ENCODE measurements at places on chromosomes 2 and 18.

DNA sequence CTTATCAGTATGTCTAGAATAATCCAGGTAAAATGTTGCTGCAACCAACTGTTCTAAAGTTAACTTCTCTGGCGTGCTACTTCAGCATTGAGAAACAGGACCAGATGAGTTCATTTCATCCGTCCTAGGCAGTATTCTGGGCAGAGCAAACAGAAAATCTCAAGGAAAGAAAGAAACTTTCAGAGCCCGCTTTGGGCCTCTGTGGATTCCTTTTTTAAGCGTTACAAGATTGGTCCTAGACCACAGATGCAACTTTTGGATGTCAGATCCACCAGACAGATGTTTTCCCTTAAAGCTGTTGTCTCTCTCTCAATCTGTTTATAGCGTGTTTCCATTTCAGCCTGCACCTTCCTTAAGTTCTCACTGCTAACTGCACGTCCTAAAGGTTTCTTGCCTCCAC, 75.0 kb downstream of the BCL2 start:
- DNase-seq: no peak

DNA sequence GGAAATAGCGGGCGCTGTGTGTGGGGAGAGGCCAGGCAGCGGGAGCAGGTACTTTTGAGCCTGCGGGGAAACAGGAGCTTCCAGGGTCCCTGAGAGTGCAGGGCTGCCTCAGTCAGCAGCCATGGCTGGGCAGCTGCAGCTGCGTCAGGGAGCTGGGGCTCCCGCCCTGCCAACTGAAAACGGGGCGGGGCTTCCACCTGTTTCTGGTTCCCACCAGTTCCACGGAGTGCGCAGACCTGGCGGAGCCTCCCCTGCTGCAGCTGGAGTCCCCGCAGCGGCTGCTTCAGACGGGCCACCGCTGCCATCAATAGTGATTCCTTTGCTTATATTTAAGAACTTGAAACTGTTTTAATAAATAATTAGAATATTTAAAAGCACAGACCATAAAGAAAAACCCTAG, 30.6 kb upstream of the RPRM start:
- DNase-seq: no peak

- DNase-seq: no peak
Observed at GRCh38 chr2:71906357-71906973, 241.2 kb downstream of the CYP26B1 start.

GRCh38 chr2:61438670-61439069, 32.2 kb downstream of the USP34 start:
- DNase-seq: no peak

GRCh38 chr18:39751161-39751560, 2185.6 kb upstream of the CELF4 start:
- no peak for DNase-seq

GRCh38 chr18:51009072-51009471, 20.9 kb upstream of the SMAD4 start:
- DNase-seq: no peak

- no peak for DNase-seq
Observed at GRCh38 chr2:219002395-219003266, 9.4 kb upstream of the CRYBA2 start.

GRCh38 chr18:70024829-70025228, 77.2 kb upstream of the CD226 start:
- no peak for DNase-seq

Measured in stimulated activated CD8-positive, alpha-beta memory T cell treated with anti-CD3 and anti-CD28 coated beads, Interleukin-2, amount 100 ng/mL, for 1 hour (primary cell).